DMS79 (cell line): ENCODE measurements at places on chromosomes 6 and 20.

- DNase-seq, result no peak
Measured at GRCh38 chr6:107106165-107106564, 9.2 kb downstream of the BEND3 start.

GRCh38 chr20:57795342-57795697 is 85.5 kb upstream of the PMEPA1 start:
- no peak for DNase-seq

DNA sequence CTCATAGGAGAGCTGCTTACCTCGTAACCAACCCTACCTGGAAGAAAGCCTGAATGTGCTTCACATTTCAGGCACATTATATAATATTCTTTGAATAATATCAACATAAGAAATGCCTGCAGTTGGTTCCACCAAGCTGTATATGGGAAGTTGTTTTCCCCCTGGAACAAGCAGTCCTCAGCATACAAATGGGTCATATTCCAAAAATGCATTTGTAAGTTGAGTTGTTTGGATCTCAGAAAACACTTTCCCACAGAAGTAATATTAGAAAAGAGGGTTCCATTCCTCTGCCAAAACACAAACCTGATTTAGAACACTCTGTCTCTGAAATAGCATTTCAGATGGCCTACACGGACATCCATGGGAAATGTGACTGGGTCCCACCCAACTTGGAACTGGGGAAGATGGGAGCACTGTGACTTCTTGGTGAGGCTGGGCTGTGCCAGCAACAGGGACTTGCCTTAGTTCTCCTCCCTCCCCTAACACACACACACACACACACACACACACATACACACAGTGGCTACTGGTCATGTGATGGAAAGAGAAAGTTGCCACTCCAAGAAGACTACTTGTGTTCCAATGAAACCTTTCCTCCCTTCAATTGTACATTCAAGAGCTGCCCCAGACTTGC is 11.4 kb upstream of the RCAN2 start:
- DNase-seq, result no peak

- DNase-seq, result no peak
Measured at GRCh38 chr6:82144007-82144851, 103.3 kb downstream of the IBTK start.

DNA sequence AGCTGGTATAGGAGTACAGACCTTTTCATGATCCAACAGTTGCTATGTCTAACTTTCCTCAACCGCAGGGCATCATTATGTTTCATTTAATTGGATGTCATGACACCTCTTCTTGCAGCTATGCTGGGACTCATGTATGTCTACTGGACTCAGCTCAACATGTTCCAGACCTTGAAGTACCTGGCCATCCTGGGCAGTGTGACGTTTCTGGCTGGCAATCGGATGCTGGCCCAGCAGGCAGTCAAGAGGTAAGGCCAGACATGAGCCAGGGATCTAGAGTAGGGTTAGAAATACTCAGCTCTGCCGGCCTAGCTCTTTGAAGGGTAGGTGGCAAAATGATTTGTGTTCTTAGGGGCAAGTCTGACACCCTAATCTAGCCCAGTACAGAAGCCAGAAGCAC is 25.2 kb downstream of the GHRH start:
- DNase-seq, result no peak

DNA sequence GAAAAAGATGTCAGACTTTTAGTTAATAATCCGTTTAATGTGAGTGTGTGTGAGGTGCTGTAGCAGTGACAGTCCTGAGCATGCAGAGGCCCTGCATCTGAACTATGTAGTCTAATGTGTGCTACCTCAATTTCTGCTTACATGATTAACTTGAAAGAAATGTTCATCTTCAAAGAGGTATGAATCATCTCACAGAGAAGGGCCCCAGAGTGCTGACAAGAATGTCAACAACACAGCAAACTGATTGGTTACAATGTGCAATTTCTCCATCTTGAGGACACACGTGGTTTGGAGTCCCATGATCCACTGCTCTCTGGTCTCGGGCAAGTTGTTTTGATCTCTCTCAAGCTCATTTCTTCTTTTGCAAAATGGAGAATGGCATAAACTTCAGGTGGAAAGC is 61.7 kb upstream of the EMILIN3 start:
- no peak for DNase-seq

DNA sequence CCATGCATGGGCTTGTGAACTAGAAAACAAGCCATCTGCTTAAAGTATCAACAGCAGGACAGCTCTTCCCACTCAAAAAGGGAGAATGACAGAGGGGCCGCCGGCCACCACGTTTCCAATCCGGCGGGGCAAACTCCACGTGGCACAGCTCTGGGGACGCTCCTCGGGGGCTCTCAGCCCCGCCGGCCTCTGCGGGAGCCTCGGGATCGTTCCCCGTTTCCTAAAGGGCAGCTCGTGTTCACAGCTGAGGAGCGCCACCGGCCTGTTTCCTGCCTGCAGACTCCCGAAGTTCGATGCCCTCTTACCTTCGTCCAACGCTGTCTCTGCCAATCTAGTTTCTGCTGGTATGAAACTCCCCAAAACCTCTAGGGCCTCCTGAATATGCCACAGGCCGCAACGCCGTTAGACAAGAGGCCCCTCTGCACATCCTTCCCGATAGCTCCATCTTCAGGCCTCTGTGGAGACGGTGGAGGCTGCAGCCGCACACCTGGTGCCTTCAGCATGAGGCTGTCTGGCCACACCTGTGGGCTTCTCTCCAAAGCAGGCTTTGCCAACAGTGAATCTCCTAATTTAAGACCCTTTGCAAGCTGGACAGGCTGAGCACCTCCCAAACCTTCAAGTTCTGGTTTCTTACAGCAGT is 46.5 kb downstream of the KCNQ2 start:
- no peak for DNase-seq

- no peak for DNase-seq
Measured at GRCh38 chr6:6635869-6636268, 47.3 kb downstream of the LY86 start.

DNA sequence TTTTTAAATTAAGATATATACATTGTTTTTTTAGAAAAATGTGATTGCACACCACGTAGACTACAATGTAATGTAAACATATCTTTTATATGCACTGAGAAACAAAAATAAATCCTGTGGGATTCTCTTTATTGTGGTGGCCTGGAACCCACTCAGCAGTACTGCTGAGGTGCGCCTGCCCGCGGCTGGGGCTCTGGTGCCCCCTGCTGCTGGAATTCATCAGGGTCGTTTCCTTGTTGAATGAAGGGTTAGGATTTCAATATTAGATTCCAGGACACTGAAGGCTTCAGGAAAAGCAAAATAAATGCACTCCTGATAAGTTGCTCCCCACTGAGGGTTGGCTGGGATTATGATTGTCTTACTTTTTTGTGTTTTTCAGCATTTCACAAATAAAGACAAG is 175.8 kb upstream of the GGTLC1 start:
- no peak for DNase-seq

GRCh38 chr6:73586416-73586974 is 65.7 kb upstream of the EEF1A1 start:
- no peak for DNase-seq

- no peak for DNase-seq
Measured at GRCh38 chr6:157145656-157146285, 177.5 kb downstream of the TMEM242 start.
